Stimulated activated CD4-positive, alpha-beta T cell treated with anti-CD3 and anti-CD28 coated beads, TNF-alpha, amount 100 ng/mL, for 1 hour (primary cell): ENCODE measurements at places on chromosomes 2 and 18.

DNA sequence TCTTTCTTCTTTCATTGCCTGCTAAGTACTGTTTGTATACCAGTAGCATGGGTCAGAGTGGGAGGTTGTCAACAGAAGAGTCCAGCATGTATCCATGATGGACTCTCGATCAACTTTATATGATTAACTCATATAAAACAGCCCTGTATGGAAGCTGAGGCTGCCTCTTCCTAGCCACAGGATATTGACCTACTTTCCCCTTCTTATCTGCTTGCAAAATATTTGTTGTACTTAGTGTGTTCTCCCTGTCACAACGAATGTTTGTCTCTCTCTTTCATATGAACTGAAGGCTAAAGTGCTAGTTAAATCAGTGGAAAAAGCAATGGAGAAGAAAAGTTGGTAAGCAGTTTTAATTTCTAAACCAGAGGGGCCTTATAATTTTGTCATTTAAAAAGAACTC is 17.8 kb downstream of the MYO1B start:
- no peak for DNase-seq

GRCh38 chr2:6617794-6618193 is 247.9 kb downstream of the CMPK2 start:
- no peak for DNase-seq

DNA sequence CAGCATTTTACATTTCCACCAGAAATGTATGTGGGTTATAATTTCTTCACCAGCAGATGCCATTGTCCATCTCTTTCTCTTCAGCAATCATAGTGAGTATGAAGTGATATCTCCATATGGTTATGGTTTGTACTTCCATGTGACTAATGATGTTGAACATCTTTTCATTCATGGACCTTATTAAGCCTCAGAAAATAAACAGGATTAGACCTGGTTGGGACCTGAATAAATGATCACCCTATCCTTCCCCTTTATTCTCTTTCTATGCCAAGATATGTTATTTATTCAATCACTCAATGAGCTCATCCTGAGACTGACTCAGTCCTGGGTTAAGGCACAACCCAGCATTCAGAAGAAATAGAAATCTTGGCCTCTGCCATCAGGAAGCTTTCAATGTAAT is 86.6 kb downstream of the ANTXR1 start:
- no peak for DNase-seq

GRCh38 chr18:76445741-76446232 is 49.3 kb downstream of the ZNF516 start:
- no peak for DNase-seq

- no peak for DNase-seq
These were observed 224.5 kb downstream of the IKZF2 start for GRCh38 chr2:212926940-212927339.

DNA sequence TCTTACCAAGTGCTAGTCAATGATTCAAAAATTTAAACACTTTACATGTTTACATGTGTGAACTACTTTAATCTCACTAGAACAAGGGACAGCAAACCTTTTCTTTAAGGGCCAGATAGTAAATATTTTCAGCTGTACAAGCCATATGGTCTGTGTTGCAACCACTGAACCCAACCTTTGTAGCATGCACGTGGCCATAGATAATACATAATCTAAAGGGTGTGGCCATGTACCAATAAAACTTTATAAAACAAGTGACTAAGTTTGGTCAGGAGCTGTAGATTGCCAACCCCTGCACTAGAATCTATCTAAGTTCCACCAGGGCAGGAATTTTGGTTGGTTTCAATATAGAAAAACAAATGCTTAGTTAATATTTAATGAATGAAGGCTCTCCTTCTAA is 18.4 kb upstream of the SPRED2 start:
- DNase-seq, result no peak

GRCh38 chr18:79106084-79106483 is 36.9 kb downstream of the ATP9B start:
- no peak for DNase-seq

DNA sequence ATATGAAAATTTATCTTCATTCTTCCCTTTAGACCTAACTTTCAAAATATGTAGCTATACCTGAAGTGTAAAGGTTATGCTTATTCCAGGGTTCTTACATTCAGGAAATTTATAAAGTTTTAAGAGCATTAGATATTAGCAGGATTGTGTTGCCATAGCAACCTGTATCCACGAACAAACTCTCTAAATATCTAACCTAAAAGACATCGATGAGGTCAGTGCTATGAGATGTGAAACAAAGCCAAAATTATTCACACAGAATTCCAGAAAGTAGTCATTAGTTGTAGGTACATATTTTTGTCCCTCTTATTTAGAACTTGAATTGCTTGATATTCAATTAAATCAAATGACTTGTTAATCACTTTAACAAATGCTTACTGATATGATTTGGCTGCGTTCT is 705.3 kb downstream of the SOCS6 start:
- DNase-seq, result no peak
